ENCODE measurements at places on chromosomes 3 and 15.

DNA sequence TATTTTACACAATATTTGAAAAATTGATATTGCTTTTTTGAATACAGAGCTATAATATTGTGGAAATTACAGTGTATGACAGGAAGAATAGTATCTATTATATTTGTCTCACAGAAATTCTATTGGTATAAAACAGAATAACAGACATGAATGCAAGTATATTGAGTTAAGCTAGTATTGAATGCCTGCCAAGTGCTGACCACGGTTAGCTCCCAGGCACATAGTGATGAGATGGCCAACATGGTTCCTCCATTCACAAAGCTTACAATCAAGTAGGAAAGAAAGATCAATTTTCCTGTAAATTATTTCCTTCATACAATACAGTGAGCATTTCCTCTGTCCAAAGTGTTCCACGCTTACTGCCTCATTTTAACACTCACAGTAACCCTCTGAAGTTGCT, 67.6 kb downstream of the TP63 start:
- no peak for DNase-seq

- no peak for DNase-seq
Measured at GRCh38 chr3:140580746-140581145, 97.1 kb upstream of the TRIM42 start.

GRCh38 chr15:29429584-29429983, 160.0 kb upstream of the NSMCE3 start:
- no peak for DNase-seq

- no peak for DNase-seq
Measured at GRCh38 chr3:32822609-32823498, 5.1 kb downstream of the TRIM71 start.

DNA sequence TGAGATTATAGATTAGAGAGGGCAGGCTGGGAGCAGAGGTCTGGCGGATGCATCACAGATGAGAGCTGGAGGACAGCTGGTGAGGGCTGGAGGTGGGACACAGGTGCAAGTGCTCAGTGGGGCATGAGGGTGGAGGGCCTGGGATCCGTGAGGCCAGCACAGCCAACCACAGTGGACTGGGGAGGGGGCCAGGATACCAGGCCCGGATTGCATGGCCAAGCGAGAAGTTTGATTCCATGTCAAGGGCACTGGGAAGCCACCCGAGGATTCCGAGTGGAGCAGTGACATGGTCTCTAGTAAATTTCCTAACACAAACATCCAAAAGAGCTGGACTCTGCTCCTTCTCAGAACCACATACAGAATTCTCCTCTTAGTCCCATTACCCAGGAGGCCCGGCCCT, 44.0 kb upstream of the SLC41A3 start:
- DNase-seq: no peak

GRCh38 chr3:95387242-95388021, 1324.6 kb downstream of the NSUN3 start:
- DNase-seq: no peak

GRCh38 chr3:145191543-145191942, 969.4 kb downstream of the PLOD2 start:
- no peak for DNase-seq

GRCh38 chr15:45611305-45611704, 23.5 kb upstream of the SQOR start:
- DNase-seq: no peak

DNA sequence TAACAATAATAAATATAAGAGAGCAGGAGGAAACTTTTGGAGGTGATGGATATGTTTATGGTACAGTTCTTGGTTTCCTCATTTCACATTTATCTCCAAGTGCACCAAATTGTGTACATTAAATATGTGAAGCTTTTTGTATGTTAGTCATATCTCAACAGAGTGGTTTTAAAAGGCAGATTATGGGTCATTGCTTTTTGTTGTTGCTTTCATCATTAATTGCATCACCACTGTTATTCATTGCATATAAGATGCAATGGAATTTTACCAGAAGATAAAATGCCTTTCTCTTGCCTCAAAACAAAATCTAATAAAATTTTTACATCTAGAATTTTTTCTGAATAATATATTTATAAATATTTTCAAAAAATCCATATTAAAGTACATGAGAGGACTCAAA, 1198.9 kb upstream of the GBE1 start:
- DNase-seq: no peak

GRCh38 chr15:99324082-99324620, 72.9 kb downstream of the LRRC28 start:
- no peak for DNase-seq

- DNase-seq: no peak
Measured at GRCh38 chr15:77081971-77082370, 11.1 kb upstream of the TSPAN3 start.

- no peak for DNase-seq
Measured at GRCh38 chr3:50259432-50260026, 9.4 kb upstream of the SEMA3B start.

DNA sequence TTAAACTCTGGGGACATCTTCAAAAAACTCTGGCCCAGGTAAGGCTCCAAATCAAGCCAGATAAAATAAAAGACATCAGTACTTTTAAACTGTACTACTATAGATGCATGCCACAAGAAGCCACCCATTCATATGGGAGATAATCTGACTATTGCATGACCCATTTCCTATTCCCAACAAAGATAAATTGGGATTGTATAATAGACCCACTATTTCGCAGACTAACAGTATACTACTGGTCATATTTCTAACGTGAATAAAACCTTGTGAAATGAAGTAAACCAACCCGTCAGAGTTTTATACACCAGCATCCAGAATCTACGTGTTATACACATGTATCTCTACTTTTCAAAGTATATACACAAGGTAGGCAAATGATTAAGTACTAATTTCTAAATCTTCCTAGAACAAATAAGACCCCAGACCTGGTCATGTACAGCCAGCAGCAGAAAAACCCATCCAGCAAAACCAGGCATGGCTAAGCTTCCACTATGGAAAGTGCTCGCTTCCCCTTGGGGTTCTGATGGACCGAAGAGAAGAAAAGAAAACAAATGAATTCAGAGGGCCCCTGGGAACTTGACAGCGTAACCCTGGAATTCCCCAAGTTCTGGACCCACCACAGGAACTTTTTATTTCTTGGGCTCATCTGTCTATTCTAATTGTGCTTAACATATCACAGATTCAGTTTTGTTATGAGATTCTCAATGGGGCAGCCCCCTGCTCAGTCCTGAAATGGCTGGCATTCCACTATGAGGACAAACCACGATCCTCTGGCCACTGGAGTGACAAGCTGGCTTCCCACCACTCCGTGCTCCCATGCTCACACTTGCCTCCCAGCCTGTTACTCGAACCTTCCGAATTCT, 69.1 kb downstream of the MB21D2 start:
- no peak for DNase-seq

- DNase-seq: no peak
Measured at GRCh38 chr3:108548886-108549285, 38.5 kb upstream of the MYH15 start.

DNA sequence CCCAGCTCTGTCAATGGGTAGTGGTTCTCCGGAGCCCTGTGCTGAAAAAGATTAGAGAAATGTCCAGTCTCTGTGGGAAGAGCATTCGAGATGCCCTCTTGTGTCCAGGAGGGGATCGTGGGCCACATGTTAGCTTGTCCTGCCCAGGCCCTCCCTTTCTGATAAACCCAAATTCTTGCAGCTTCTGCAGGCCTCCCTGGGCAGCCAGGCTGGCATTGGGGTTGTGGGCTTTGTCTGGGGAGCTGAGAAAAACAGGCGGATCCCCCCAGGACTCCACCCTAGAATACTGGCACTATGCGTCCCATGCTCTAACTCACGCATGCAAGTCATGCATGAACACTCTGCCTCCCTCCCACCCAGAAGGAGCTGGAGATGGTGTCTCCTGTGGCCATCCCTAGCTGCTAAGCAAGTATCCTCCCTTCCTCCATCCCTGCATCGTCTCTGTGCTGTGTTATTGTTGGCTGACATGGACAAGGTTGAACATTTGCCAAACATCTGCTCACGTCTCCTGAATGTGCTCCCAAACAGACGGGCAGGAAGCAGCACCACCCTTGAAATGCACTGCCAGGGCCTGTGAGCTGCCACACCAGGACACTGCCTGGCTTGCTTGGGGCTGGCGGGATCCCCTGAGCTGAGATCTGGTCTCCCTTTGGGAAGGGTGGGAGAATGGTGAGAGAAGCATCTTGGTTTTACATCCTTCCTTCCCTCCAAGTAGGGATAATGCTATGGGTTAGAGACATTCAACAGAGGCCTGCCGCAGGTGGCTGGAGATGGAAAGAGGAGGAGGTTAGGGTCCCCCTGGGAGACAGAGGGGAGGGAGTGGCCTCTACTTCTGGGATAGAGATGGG, 26.5 kb downstream of the CFAP161 start:
- no peak for DNase-seq

Measured in stimulated activated CD4-positive, alpha-beta T cell treated with anti-CD3 and anti-CD28 coated beads, Interleukin-15, amount 100 ng/mL, for 1 hour (primary cell).